HFFc6 (cell line): ENCODE measurements at places on chromosomes 6 and 20.

DNA sequence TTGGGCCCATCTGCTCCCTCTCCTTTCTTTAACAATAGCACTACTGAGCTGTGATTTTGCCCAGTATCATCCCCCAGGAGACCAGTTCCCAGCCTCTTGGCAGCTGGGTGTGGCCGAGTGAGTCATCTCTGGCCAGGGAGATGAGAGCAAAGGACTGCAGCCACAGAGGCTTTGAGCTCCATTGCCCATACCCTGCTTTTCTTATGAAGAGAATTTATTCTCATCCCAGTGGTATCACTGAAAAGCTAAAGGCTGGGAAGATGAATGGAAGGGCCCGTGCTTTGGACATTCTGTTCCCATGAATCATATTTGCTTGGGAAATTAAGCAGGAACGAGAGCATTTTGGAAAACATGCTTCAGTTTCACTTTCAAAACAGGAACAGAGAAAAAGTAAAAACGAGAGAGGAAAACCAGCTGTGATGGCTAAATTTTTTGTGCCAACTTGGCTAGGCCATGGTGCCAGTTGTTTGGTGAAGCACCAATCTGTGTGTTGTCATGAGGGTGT, 14.9 kb downstream of the CST3 start:
- H3K27me3 ChIP-seq: peaks cover 18% of the 10 kb centered on the region; the same call in 1 of the 2 replicates
- H3K4me1 ChIP-seq: peaks cover 42% of the 10 kb centered on the region
- H3K27ac ChIP-seq: peak overlapping the region; percentile 98
- no peaks in the 10 kb centered on the region for H3K36me3 ChIP-seq
- peak overlapping the region; percentile 89 for H3K4me3 ChIP-seq
- peak; percentile 78 for DNase-seq

- peaks cover 7% of the 10 kb centered on the region for H3K36me3 ChIP-seq
- peaks cover 3% of the 10 kb centered on the region; the same call in 1 of the 2 replicates for H3K27me3 ChIP-seq
- H3K27ac ChIP-seq: peak overlapping the region; percentile 87
Measured at GRCh38 chr20:25397821-25398220, 7.2 kb upstream of the ABHD12 start.

- H3K27me3 ChIP-seq: no peaks in the 10 kb centered on the region
- no peak overlapping the region for H3K27ac ChIP-seq
- DNase-seq: no peak
Measured at GRCh38 chr6:55212156-55212555, 37.8 kb downstream of the HCRTR2 start.

DNA sequence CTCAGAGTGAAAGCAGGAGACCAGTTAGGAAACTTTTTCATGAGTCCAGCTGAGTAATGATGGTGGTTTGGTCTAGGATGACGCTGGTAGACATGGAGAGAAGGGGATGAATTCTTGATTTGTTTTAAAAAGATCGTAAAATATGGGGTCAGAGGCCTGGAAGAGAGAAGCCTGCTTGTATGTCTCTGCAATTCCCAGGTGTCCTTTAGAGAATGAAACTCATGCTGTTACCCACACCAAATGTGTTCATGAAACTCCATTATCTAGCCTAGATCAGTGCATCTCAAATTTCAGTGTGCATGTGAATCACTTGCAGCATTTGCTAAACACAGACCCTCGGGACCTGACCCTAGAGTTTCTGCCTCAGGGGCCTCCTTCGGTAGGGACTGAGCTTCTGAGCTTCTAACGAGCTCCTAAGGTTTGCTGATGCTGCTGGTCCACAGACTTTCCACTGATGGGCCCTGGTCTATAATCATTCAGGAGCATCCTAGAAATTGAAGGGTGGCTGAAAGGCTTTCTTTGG, 302.0 kb upstream of the PLCB4 start:
- H3K27ac ChIP-seq: no peak overlapping the region
- no peak for DNase-seq
- H3K4me3 ChIP-seq: no peak overlapping the region

- H3K4me1 ChIP-seq: no peaks in the 10 kb centered on the region
- DNase-seq: no peak
- no peak overlapping the region for H3K27ac ChIP-seq
- no peak overlapping the region for H3K4me3 ChIP-seq
- H3K36me3 ChIP-seq: no peaks in the 10 kb centered on the region
Measured at GRCh38 chr20:9919271-9920014, 80.6 kb upstream of the PAK5 start.

DNA sequence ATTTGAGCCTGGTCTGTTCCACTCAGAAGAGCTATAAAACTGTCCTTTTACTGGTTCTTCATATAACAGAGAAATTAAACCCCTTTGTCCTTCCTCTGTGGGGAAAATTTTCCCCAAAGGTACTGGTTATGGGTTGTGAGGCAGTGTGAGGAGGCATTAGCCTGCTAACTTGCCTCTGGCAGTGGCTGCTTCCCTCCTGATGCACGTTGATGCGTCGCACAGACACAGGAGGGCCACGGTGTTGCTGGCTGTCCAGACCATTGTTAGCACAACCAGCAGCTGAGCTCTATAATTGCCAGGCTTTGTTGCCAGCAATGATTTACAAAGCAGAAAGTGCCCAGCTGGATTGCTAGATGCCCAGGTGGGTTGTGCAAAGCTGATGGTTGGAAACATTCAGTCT, 10.1 kb downstream of the AAR2 start:
- no peaks in the 10 kb centered on the region for H3K27me3 ChIP-seq
- H3K36me3 ChIP-seq: peaks cover 16% of the 10 kb centered on the region
- H3K27ac ChIP-seq: no peak overlapping the region
- H3K4me3 ChIP-seq: no peak overlapping the region
- DNase-seq: no peak
- H3K4me1 ChIP-seq: no peaks in the 10 kb centered on the region

DNA sequence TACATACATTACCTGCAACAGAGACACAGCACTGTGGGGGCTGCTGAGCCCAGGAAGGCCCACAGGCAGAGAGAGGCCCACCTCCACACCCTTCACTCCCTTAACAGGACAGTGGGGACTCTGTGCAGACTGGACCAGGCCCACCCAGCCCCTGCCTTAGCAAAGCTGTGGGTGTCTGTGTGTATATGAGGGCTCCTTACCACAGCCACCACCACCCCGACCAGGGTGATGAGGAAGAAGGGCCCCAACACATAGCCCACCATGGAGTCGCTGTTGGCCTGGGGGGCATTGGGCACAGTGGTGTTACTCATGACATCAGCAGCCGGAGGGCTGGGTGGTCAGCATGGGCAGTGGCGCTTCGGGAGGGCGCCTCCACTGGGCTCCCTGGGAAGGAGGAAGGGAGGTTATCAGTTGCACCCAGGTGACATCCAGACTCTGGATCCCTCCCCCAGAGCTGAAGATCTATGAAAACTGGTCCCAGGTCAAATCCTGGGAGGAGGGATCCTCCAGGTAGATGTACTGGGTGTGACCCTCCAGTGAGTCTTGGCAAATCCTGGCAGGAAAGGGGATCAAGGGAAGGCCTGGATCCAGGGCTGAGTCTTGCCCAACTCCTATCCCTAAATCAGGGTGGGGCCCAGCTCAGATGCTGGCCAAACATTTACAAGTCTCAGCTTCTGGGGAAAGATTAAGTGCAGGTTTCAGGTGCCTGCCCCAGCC, 1.2 kb downstream of the SMIM29 start:
- H3K27ac ChIP-seq: peak overlapping the region; percentile 98
- H3K4me3 ChIP-seq: peak overlapping the region; percentile 93
- no peak for DNase-seq
- peaks cover 13% of the 10 kb centered on the region; the same call in 1 of the 2 replicates for H3K36me3 ChIP-seq
- peaks cover 65% of the 10 kb centered on the region for H3K4me1 ChIP-seq

GRCh38 chr6:24080711-24081110, 45.3 kb upstream of the NRSN1 start:
- no peak overlapping the region for H3K4me3 ChIP-seq
- no peaks in the 10 kb centered on the region for H3K4me1 ChIP-seq
- no peaks in the 10 kb centered on the region; the same call in 1 of the 2 replicates for H3K36me3 ChIP-seq
- no peak for DNase-seq
- no peak overlapping the region for H3K27ac ChIP-seq

GRCh38 chr20:2618815-2619214, 33.6 kb upstream of the NOP56 start:
- H3K27ac ChIP-seq: no peak overlapping the region
- no peak for DNase-seq
- H3K36me3 ChIP-seq: peaks cover 9% of the 10 kb centered on the region; the same call in 1 of the 2 replicates
- H3K27me3 ChIP-seq: peaks cover 40% of the 10 kb centered on the region

- no peak overlapping the region for H3K27ac ChIP-seq
- no peak overlapping the region for H3K4me3 ChIP-seq
- no peaks in the 10 kb centered on the region for H3K36me3 ChIP-seq
- peaks cover 20% of the 10 kb centered on the region for H3K4me1 ChIP-seq
Measured at GRCh38 chr6:131972741-131973140, 21.6 kb upstream of the CCN2 start.

DNA sequence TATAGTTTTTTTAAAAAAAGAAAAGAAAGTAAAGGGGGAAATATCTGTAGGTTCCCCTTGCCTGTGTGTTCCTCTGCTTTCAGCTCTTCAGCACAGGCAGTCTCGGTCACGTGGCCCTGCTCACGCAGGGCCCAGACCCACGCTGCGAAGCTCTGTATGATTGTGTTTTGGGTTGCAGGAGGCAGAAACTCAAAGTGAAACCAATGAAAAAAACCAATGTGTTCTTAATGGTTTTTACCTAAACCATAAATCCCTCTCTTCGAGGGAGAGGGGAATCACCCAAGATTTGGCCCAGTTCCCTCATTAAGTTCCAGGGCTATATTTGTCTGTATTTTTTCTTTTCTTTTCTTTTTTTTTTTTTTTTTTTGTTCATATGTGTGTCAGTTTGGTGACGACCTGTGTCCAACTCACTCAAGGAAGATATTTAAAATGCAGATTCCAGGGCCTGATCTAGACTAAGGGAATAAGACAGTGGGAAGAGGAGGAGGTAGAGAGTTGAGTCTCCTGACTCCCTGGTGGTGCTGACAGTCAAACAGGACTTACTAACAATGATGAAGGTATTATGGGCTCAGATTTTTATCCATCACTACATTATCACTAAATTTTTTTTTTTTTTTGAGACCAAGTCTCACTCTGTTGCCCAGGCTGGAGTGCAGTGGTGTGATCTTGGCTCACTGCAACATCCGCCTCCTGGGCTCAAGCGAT, 33.8 kb upstream of the RREB1 start:
- H3K4me1 ChIP-seq: no peaks in the 10 kb centered on the region
- DNase-seq: no peak
- H3K27me3 ChIP-seq: peaks cover 4% of the 10 kb centered on the region; the same call in 1 of the 2 replicates
- no peak overlapping the region for H3K4me3 ChIP-seq
- H3K36me3 ChIP-seq: no peaks in the 10 kb centered on the region
- no peak overlapping the region for H3K27ac ChIP-seq

GRCh38 chr6:167408235-167408869, 83.5 kb downstream of the TTLL2 start:
- H3K27me3 ChIP-seq: peaks cover 3% of the 10 kb centered on the region; the same call in 1 of the 2 replicates
- H3K4me3 ChIP-seq: no peak overlapping the region
- no peak overlapping the region for H3K27ac ChIP-seq
- DNase-seq: no peak
- H3K36me3 ChIP-seq: peaks cover 11% of the 10 kb centered on the region

GRCh38 chr20:38893565-38894090, 32.6 kb upstream of the FAM83D start:
- H3K36me3 ChIP-seq: no peaks in the 10 kb centered on the region
- H3K4me3 ChIP-seq: no peak overlapping the region
- peaks cover 7% of the 10 kb centered on the region for H3K4me1 ChIP-seq
- H3K27me3 ChIP-seq: peaks cover 34% of the 10 kb centered on the region

DNA sequence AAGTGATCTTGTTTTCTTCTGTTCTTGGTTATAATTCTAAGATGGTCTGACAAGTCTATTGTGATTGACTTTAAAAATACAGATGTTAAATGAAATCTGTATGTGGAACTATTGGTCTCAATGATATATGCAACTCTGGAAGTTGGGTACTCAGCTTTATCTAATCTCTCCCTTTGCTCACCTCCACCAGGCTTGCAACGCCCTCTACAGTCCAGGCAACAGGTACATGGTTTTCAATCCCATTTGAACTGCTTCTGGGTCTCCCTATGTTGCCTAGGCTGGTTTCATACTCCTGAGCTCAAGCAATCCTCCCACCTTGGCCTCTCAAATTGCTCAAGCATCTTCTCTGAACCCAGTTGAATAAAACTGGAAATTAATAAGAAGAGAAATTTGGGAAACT, 25.6 kb upstream of the HLA-DQB1 start:
- no peak overlapping the region for H3K27ac ChIP-seq
- DNase-seq: no peak
- no peaks in the 10 kb centered on the region for H3K36me3 ChIP-seq
- H3K27me3 ChIP-seq: peaks cover 6% of the 10 kb centered on the region

- peaks cover 13% of the 10 kb centered on the region for H3K36me3 ChIP-seq
- H3K27me3 ChIP-seq: no peaks in the 10 kb centered on the region
- no peak for DNase-seq
- no peak overlapping the region for H3K27ac ChIP-seq
- peaks cover 4% of the 10 kb centered on the region for H3K4me1 ChIP-seq
- H3K4me3 ChIP-seq: no peak overlapping the region
Measured at GRCh38 chr6:41103847-41104246, 31.1 kb downstream of the NFYA start.

DNA sequence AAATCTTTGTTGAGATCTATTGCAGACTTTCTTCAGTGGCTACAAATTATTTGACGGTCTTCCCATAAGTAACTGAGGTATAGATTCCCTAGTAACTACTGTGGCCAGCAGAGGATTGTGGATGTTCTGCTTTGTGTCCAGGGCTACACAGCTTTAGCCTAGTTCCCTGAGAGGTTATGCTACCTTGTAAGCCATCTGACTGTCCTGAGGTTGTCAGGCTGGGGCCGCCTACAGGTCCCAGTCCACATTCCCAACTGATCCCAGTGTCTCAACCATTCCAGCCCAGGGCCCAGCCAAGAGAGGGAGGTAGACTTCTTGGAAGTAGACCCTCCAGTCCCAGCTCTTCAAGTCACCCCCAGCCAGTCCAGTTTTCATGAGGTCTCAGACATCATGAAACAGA, 57.7 kb downstream of the BANF2 start:
- peaks cover 7% of the 10 kb centered on the region for H3K36me3 ChIP-seq
- H3K27ac ChIP-seq: no peak overlapping the region
- H3K4me1 ChIP-seq: no peaks in the 10 kb centered on the region; the same call in 1 of the 2 replicates
- peaks cover 52% of the 10 kb centered on the region for H3K27me3 ChIP-seq
- no peak for DNase-seq
